ENCODE measurements at places on chromosomes 13 and 19.

- peak; percentile 5 for DNase-seq
Observed at GRCh38 chr13:67278235-67278634, 48.1 kb upstream of the PCDH9 start.

DNA sequence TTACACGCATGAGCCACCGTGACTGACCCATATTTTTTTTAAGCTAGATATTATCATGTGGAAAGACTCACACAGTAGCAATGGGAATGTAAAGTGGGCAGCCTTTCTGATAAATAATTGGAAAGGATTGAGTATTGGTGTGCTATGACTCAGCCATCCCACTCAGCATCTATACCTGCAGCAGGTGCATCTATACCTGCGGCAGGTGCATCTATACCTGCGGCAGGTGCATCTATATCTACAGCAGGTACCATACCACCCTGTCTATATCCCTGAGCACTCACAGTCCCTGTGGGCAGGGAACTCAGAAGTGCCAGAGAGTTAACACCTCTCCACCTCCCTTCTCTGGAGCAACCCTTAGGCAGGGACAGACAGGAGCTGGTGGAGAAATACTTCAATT lies 5.2 kb upstream of the LRRC8E start:
- no peak for DNase-seq

GRCh38 chr19:1295169-1296012 lies 9.7 kb downstream of the EFNA2 start:
- DNase-seq = no peak

- DNase-seq = no peak
Observed at GRCh38 chr13:113656831-113657671, 947 bp downstream of the ATP4B start.

DNA sequence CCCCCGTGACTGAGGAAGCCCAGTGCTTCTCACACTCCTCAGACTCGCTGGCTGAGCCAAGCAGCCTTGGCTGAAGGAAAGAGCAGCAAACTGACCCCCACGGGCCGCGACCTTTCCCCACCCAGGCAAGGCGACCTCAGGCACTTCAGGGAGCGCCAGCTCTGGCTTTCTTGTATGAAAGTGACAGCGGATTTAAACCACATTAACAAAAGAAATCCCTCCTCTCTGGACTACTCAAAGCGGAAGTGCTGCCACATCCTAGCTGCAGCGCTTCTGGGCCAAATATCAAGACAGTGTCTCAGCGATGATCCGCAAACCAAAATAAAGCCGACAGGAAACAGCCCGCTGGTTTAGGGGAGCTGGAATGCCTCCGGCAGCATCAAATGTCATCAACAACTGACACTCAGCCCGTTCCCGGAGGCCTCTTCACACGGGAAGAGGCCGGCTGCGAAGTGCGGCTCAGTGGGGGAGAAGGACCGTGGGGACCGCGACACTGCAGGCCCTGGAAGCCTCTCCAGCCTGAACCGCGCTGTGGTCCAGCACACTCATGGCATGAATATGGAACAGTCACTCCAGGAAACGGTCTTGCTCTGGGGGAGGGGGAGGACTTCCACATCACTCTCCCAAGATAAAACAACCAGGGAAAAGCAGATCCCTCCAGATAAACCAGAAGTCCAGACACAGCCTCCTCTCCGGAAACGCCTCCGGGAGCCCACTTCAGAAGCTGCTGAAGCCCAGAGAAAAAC lies 1.4 kb downstream of the RASA3 start:
- DNase-seq = peak; percentile 80
